ENCODE measurements at places on chromosomes 11 and 22. TPM values are rescaled to one million over a fixed set of nuclear protein-coding genes. Genes with fewer than 3 reads are reported as not detected.

GRCh38 chr22:40726514-40726913 is 47.2 kb downstream of the MCHR1 start:
- DNase-seq: no peak

DNA sequence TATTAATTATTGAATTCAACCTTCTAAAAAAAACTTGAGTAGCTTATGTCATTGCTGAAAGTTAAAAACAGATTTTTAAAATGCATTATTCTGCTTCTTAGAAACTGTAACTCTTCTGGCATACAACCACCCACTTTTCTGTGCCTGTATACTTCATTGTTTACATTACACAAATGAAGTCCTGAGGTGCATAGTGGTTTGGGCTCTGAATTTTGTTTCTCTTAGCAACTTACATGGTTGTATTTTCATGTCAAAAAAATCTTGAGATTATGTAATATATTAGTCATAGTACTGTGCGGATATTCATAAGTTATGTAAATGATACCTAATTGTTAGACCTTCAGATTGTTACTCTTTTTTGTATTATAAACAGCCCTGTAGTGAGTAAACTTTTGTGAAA is 12.2 kb downstream of the SC5D start:
- no peak for DNase-seq

DNA sequence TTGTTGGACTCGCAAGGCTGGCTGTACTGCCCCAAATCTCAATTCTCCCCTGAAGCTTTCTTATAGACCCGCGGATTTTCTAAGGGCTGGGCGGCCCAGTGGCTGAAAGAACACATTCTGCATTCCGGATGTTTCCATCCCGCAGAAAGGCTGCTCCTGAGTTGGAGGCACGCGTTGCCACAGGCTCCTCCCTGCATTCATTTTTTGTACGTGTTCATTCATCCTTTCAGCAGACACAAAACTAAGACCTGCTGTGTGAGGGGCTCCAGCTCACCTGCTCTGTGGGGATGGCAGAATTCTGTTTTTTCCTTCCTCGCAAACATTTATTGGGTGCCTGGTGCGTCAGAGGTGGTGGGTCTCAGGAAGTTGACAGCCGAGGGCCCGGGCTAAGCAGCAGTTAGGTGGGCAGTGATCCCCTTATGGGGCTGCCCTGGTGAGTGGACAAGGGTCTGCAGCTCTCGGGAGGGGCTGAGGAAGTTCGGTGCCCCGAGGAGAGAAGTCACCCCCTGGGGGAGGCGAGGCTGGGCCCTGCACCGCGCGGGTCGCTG is 23.7 kb downstream of the SHANK3 start:
- DNase-seq: no peak

The SEC14L6 gene
- 0.73 TPM for total RNA-seq

GRCh38 chr11:124761301-124762104 is 587 bp downstream of the ESAM start:
- no peak for DNase-seq
